ENCODE measurements at places on chromosomes 5 and 9.

DNA sequence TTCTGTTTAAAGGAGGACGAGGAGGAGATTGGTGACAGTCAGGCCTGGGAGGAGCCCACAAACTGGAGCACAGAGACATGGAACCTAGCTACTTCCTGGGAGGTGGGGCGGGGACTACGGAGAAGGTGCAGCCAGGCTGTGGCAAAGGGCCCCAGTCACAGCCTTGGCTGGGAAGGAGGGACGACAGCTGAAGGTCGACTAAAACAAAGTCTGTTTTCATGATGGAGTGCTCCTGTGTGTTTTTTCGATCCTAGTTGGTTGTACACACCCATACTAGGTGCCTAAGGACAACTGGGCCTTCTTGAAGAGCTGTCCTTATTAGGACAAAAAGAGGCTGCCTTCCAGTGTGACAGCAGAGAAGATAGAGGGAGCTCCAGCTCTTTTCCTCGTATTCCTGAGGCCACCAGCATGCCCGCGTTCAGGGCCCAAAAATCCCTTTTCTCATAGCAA is 2.9 kb downstream of the CCDC107 start:
- DNase-seq = no peak

DNA sequence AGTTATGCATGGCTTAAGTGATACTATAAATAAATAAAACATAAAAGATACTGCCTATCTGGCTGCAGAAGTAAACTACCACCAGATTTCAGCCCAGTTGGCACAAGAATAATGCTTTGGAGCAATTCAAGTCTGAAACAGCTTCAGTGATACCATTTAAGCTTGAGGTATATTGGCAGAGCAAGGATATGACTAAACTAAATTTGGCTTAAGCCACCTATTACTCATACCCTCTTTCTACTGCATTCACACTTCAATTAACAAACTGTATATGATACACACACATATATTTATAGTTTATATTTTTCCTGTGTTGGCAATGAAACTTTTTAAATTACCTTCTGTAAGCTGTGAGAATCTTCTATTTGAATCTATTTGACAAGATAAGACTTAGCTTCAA is 431.9 kb downstream of the ANXA1 start:
- DNase-seq = no peak

GRCh38 chr5:16603295-16603694 is 13.5 kb downstream of the RETREG1 start:
- DNase-seq = no peak

GRCh38 chr5:164435576-164435975 is 930.2 kb downstream of the MAT2B start:
- no peak for DNase-seq

DNA sequence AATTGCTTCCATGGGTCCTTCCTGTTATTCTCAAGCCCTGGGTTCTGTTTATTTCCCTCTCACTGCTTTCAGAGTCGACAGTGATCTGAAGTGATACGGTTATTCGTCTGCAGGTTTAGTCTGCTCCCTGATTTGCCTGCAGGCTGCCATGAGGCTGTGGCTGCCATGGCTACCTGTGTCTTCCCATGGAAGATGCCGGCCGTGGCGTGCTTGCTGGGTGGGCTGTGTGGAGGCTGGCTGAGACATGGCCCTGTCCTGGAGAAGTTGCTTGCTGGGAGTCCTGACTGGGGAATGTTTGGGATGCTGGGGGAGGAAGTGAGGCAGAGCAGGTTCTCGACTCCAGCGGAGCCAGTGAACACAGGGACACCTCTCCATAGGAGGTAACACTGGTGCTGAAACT is 104.1 kb upstream of the TBC1D2 start:
- no peak for DNase-seq

Measured in CD4-positive, alpha-beta T cell treated with Interferon gamma for 1 hour (primary cell).